ENCODE measurements at places on chromosomes 12 and 14. TPM values are rescaled to one million over a fixed set of nuclear protein-coding genes. Genes with fewer than 3 reads are reported as not detected.

DNA sequence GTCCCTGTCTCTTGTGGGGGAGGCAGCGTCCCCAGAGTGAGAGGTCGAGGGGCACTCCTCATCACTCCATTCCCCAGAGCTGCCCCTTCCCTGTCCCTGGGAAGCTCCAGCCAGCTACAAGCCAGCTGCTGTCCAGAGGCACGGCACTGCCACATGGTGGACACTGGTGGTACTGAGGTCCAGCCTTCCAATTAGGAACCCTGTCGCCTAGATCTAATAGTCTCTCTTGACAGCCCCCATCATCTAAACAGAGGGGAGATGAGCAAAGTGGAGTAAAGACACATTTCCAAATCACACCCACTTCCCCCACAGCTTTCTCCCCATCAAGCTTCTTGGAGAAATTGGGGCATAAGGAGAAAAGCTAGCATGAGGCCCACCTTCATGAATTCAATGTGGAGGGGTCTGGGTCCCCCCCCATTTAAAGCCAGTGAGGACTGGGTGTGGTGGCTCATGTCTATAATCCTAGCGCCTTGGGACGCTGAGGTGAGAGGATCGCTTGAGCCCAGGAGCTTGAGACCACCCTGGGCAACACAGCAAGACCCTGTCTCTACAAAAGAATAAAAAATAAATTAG lies 2.1 kb upstream of the INHBE start:
- peak; percentile 45 for DNase-seq

The RNASE3 gene
- not detected for total RNA-seq

The C12orf50 gene
- 0.12 TPM for total RNA-seq

The FOXG1 gene
- total RNA-seq = not detected

The KLRF1 gene
- total RNA-seq = 0.34 TPM
